CD4-positive, CD25-positive, alpha-beta regulatory T cell (primary cell): ENCODE measurements at places on chromosomes 5 and 9.

DNA sequence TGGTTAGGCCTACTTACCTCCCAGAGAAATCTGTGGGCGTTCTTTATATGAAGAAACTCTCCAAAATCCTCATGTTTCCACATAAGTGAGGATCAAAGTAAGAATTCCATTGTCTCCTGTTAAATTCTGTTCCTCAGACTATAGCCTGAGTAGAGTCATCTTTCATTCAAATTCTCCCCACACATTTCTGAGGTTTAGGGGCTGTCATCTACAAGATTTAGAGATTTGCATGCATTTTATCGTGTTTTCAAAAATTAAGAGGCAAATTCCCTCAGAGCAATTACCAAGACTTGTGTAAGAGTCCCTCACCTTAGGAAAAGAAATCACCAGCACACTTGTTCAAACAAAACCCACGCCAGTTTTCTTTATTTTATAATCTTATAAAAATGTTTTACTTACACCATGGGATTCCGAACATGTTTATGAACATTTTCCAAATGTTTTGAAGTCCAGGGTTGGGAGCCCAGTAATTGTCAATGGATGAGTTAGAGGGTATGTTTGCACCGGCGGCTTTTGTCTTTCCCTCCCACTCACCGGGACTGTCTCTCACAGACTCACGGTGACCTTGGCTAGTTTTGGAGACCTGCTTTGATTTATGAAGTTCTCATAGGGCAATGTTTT, 367.6 kb downstream of the ENC1 start:
- DNase-seq, result no peak

- no peak for DNase-seq
Measured at GRCh38 chr5:159096243-159096923, 3.3 kb downstream of the EBF1 start.

DNA sequence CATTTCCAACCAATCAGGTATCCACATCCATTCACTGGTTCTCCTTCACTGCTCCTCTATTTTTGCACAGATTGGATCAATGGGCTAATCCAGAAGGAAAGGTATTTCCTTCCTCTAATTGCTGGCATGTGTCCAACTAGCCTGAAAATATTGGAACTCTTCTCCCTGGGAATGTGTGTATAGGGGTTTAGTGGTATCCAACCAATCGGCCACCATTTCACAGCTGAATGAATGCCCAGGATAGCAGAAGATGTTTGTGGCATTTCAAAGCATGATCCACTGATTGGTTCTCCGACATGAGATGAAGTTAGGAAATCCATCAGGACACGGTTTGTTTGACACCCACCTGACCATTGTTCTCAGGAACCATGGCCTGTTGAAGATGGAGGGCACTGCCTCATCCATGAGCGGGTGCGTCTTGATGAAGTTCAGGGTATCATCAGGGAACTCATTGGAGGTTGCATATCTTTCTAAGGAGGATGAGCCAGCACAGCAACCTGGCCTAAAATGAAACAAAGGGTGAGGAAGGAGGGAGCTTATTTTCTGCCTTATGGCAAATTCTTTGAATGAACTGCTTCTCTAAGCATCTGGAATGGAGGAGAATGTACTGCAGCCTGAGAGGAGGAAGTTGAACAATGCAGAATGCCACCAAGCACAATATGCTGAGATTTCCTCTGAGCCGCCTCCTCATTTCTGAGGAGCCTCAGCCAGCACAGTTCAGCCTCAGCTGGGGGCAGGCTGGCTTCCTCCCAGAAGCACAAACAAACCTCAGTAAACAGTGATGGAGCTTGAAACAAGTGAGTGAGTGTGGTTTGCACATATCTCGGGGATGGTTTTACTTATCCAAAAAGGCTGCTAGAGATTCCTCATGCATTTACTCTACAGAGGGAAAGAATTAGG, 94.6 kb downstream of the SEMA6A start:
- DNase-seq, result no peak

DNA sequence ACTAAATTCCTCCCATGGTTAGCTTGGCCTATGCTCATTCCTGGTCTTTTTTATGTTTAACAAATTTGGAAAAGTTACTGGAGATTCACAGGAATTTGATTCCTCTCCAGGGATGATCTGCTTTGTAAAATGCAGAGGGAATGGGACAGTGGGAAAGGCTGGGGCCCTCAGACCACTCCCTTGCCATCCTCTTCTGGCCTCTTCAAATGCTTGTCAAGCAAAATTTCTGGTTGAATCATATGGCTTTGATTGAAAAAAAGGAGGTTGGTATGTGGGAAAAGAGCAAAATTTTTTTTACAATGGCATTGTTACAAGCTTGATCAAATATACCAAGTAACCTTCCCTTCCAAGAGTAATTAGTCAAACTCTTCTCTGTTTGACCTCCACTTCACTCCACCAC, 225.1 kb downstream of the PIK3R1 start:
- DNase-seq, result no peak

DNA sequence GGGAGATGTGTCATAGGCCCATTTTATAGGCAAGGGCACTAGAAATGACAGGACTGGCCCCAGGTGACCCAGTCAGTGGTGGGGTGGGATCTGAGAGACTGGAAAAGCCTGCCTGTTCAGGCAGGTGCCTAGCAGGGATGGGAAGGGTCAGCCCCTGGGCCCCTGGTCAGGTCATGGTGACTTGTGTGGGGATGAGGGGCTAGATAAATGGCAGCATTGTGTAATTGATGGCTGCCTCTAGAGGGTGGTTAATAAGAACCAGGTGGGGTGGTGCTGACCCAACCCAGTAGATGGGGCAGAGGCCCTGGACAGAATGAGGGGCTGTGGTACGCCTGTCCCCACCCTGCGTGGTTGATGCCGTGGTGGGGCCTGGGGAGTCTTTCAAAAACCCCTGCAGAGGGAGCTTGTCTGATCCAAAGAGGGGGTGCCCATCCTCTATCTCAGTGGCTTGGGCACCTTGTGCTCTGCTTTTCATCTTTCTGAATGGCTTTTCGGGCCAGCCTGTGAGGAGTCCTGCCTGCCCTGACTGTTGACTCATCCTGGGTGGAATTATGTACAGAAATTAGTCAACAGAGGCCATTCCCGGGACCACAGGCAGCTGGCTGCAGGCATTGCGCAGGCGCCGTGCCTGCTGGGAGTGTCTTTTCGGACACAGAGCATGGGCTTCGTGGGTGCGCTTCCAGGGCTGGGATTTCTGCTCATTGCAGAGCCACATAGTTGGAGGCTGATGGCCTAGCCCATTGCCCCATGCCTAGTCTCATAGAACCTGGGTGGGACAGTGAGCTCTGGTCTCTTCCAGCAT, 93.6 kb upstream of the PITX1 start:
- no peak for DNase-seq

DNA sequence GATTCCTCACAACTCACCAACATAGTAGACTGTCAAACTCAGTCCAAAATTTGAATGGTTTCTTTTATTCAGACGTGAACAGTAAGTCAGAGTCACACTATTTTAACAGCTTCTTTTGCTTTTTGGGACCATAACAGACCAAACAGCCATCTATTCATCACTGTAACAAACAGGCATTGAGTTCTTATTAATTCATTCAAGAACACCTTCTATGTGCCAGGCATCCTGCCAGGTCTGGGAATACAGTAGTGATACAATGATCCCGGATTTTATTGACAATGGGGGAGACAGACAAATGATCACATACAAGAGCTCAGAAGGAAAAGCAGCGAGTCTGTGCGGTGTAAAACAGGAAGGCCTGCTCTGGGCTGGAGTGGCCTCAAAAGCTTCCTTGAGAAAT, 153.3 kb upstream of the ERCC6L2 start:
- no peak for DNase-seq

GRCh38 chr5:127872494-127872893, 169.3 kb downstream of the CCDC192 start:
- DNase-seq, result no peak

DNA sequence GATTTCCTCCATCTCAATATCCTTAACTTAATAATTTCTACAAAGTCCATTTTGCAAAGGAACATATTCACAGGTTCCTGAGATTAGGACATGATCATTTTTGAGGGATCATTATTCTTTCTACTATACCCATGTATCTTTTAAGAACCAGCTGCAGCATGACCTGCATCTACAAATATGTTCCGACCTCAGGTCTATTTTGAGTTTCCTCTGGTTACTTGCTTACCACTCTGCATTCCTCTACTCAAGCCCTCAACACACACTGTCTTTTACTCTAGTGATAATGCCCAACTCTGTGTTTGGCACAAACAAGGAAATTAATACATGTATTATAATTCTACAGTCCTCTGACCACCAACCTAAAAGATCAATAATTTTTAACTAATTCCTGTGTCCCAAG, 386.1 kb downstream of the DNAH5 start:
- no peak for DNase-seq

GRCh38 chr9:82651474-82651873, 411.5 kb downstream of the RASEF start:
- no peak for DNase-seq

GRCh38 chr5:39058178-39058921, 15.8 kb downstream of the RICTOR start:
- no peak for DNase-seq

DNA sequence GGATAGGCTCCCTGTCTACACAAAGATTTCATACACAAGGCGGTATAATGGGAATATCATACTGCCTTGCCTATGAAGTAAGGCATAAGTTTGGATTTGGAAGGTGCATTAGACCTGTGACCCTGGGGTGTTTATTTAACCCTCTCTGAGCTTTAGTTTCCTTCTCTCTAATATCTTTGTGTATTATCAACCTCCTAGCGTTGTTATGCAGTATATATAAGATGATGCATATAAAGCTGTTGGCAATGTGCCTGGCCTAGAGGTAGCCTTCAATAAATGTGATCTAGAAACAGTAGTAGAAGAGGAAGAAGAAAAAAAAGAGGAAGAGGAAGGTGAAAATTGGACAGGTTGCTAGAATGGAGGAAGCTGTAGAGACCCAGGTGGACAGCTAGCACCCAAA, 311.6 kb upstream of the CLINT1 start:
- no peak for DNase-seq

- DNase-seq, result no peak
Measured at GRCh38 chr9:125646217-125646616, 60.8 kb downstream of the MAPKAP1 start.

DNA sequence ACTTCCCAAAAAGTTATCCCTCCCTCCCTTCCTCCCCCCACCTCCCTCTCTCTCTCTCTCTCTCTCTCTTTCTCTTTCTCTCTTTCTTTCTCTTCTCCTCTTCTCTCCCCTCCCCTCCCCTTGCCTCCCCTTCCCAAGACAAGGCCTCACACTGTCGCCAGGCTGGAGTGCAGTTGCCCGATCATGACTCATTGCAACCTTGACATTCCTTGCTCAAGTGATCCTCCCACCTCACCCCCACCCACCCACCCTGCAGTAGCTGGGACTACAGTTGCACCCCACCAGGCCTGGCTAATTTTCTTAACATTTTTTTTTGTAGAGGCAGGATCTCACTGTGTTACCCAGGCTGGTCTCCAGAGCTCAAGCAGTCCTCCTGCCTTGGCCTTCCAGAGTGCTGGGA, 32.8 kb downstream of the VPS13A start:
- DNase-seq, result no peak

GRCh38 chr5:362189-362588, 40.7 kb downstream of the AHRR start:
- no peak for DNase-seq

DNA sequence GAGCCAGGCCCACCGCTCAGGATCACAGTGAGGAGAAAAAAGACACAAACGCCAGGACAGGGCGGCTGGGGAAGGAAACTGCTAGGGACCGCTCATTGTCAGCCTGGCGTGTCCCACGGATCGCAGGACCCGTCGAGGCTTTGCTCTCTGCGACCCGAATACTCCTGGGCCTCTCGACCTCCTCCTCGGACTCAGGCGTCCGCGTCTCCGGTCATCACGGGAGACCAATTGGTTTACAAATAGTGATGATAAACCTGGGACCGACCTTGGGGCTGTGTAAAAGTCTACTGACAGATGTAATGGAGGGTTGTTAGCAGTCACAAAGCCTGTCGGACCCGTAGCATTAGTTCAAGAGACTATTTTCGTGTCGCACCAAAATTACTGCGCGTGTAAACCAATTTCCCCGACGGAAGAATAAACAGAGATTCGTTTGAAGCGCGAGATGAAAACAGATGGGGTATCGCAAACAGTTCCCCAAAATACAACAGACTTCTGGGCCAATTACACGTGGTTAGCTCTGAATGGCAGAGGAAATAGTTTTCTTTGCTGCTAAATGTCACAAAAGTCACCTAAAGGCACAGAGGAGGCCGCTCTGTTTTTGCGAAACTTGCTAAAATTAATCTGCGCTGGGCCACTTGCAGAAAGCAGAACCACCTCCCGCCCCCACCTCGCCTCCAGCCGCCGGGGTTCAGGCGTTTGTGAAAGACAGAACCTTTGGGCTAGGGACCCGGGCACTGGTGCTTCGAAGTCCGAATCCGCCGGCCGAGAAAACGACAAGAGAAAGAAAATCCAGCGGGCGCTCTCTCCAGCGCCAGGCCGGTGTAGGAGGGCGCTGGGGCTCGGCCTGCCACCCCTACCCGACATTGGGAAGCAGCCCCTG, 67.6 kb downstream of the FOXD1 start:
- DNase-seq, result no peak

DNA sequence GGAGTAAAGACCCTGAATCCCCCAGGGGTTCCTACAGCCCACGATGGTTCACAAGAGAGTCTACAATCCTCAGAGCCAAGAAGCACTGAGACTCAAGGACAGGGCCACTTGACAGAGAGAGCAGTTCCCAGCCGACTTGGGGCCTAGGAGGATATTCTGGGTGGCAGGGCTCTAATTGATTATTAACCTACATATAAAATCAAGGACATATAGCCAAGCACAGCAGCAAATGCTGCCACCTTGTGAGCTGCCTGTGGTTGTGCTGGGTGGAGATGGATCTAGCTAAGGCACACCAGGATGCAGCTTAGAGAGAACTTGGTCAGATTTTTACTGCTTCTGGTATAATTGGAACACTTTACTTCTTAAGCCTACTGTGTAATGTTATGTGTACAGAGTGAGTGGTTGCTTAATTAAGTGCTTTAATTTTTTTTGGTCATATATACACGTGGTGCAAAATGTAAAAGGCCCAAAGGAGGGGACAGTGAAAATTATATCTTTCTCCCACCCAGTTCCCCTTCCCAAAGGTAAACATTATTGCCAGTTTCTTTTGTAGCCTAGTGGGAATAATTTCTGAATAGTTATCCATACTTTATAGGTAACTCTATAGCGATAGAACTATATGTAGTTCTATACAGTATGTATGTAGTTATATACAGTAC, 78.8 kb downstream of the F2RL2 start:
- peak; percentile 83 for DNase-seq

DNA sequence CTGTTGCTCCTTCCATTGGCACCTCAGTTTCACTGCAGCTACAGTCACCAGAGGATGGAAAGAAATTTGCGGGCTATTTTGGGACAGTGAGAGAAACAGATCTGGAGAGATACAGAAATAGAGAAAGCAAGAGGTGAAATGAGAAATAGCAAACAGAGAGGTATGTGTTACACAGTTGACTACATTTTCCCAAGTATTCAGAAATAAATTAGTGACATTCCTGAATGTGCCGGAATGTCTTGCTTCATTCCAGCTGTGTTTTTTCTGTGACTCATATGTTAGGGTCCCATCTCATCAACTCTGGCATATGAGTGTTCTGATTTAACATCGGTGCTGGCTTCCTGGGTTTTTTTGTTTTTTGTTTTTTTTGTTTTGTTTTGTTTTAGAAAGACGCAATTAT, 63.8 kb upstream of the ZNF462 start:
- DNase-seq, result no peak
